ENCODE measurements at places on chromosomes 11 and 22. TPM values are rescaled to one million over a fixed set of nuclear protein-coding genes. Genes with fewer than 3 reads are reported as not detected.

GRCh38 chr11:64436000-64436399 is 77.0 kb downstream of the RPS6KA4 start:
- DNase-seq: no peak

DNA sequence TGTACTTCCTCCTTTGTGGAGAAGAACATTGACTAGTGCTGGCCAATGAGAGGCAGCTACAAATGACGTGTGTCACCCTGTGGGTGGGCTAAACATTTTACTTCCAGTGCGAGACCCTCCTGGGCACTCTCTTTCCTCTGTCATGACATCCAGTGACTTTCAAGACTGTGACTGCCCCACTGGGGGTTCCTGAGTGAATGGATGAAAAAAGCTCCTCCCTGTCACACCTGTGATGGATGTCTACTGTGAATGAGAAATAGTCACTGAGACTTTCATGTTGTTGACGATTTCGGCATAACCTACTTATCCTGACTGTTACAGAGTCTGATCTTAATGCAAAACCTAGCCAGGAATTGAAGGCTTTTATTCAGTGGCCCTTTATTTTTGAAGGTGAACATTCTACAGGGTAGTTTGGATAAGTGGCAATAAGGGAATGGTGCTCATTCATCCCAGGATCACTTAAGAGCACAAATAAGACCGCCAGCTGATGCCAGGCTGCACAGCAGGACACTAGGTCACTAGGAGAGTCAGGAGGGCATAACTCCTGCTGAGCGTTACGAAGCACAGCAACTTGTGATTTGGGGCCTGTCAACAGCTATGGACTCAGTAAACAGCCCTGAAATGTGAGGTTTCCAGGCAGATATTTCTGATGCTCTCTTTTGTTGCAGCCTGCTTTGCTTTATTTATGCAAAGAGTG is 636.6 kb downstream of the NTM start:
- no peak for DNase-seq

- no peak for DNase-seq
These were observed 306.8 kb downstream of the CNTN5 start for GRCh38 chr11:99327527-99327926.

DNA sequence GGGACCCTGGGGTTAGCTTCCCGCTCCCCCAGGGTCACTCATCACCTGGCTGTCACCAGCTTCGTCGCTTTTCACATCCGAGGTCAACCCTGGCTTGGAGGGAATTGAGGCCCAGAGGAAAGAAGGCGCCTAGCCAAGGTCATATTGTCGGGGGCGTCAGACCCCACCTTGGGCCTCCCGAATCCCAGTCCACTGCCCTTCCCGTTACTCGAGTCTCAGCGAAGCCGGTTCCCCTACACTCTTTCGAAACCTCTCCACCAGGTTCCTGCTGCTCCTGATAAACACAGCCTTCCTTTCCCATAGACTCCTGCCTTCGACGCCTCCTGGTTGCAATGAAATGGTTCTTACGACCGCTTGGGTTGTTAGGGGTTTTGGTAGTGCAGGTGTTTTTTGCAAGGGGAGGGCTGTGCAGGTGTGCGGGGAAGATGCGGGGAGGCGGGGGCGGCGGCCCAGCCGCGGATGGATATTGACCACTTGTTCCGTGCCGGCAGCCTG is 642 bp downstream of the NAA40 start:
- DNase-seq: no peak

DNA sequence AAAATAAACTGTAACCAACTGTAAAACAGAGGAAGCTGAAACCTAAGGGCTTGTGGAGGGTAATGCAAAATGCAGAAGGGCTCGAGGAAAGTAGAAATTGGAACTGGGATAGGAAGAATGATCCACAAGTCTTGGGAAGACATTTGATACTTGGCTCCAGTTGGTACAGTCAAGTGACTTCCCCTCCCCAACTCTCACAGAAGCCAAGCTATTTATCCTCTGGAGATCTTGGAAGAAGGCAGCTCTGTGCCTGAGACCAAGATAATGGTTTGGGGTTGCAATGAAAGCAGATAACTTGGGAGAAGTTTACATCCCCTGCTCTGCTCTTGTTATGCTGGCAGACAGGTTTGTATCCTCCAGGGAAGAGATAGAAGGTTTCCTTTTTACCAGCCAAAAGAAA is 198.9 kb upstream of the ZC3H12C start:
- no peak for DNase-seq

GRCh38 chr11:131609921-131610320 is 239.5 kb downstream of the NTM start:
- DNase-seq: no peak

- DNase-seq: no peak
These were observed 420.6 kb upstream of the ISX start for GRCh38 chr22:34645375-34645774.

DNA sequence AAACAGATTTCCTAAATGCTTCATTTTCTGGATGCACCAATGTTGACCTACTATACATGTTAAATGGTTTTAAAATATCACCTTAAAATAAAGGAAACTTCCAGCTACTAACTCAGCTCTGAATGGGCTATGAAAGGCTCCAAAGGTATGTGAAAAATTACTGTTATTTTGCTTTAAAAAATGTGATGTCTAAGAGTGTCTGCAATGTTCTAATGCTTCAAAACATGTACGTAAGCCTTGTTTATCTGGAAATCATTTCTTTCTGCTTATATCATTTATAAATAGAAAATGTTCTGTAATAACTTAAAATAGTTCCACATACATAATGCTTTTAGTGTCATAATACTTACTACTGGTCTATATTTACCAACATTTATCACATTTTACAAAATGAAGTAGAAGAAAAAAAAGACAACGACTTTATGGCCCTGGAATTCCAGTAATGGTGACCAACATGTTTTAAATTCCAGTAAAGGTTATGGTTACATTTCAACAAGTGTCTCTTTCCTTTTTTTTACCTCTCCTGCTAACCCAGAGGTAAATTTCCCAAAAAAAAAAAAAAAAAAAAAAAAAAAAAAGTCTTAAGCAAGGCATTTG is 2.5 kb downstream of the BDNF start:
- DNase-seq: no peak

DNA sequence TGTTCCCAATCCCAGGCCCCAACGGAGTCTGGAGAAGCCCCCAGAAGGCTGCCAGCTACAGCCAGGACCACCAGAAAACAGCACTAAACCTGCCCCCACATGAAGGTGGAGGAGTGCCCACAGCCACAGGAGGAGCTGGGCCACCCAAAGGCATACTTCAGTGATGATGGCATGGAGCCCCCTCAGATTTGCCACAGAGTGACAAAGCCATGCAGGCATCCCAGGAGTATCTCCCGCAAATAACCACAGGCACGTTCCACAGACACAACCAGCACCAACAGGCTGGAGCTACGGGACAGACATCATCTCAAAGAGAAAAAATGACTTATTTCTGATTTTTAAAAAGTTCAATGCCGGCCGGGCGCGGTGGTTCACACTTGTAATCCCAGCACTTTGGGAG is 10.6 kb downstream of the CARS1 start:
- DNase-seq: no peak

GRCh38 chr11:72908032-72908676 is 93.9 kb downstream of the ATG16L2 start:
- DNase-seq: no peak

The OR52A1 gene
- total RNA-seq: not detected

The DRG1 gene
- 42.0 TPM for total RNA-seq

DNA sequence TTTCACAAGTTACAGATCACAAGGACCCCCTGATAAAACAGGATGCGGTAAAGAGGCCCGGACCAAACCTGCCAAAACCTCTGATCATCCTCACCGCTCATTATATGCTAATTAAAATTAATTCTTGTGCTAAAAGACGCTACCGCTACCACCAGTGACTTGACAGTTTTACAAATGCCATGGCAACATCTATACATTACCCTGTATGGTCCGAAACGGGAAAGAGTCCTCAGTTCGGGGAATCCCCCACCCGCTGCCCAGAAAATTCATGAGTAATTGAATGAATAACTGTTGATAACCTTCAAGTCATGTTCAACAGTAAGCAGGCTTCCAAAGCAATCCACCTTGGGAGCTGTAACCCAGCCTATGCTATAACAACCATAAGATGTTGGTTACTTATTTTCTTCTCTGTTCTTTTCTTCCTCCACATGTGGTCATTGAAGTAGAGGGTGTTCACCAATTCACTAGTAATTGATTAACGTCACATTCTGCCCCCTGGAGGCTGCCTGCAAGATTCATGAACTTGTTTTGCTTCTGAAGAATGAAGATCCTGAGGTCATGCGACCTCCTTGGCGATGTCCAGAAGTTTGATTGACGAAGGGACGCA is 20.6 kb downstream of the APOBEC3H start:
- DNase-seq: no peak

DNA sequence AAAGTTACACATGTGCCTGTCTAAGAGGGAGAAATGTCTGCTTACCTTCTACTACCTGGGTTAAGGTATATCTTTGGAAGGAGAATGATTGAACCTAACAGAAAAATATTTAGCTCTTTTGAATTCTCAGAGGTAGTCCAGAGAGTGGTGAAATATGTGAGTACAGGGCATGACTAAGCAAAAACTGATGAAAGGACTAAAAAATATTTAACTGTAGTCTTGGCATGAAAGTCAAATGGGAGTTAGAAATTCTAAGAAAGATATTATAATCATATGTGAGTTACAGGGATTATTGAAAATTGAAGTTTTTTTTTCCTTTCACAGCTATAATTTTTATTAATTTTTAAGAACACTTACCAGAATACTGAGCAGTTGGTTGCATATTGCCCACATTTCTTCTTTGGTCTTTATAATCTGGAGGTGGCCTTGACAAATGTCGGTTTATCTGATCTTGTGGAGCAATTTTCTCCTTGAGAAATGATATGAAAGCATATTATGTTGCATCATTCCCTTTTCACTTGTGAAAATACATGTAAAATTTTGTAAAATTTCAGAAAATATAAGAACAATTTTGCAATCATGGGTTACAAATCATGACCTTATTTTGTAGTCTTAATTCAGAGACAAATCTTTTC is 61.4 kb upstream of the MTMR2 start:
- no peak for DNase-seq

The TRIM51 gene
- total RNA-seq: not detected

GRCh38 chr22:43172191-43172590 is 14.7 kb downstream of the TTLL12 start:
- DNase-seq: no peak

DNA sequence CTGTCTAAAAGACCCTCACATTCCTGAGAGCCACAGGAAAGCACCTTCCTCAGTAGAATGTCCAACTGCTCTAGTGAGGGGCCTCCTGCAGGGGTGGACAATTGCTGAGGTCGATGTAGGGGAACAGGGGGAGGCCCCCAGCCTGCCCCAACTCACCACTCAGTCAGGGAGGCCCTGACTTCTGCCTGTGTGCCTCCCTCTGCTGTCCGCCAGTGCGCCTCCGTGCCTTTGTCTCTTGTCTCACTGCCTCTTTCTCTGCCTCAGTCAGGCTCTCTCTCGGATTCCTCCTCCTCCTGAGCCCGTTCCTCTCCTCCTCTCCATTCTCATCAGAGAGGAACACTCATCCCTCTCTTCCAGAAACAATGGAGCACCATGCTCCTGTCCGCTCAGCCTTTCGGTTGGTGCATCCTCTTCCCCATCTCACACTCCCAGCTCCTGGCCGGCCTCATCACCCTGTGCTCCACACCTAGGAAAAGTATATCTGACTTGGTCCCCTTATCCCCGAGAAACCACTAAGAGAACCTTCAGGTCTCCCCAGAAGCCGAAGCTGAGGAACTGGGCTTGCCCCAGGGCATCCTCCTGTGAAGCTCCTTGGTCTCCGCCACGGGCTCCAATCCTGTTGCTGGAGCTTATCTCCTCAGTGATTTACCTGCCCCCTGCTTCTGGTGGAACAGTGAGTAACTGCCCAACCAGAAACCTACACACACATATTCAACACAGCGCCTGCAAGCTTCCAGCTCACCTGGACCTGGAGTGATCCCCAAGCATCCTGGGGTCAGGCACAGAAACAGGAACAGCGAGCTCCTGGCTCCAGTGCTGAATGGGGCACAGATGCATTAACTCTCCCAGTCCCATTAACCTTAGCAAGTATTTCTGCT is 2.3 kb downstream of the B3GAT1 start:
- no peak for DNase-seq

GRCh38 chr22:19398206-19398605 is 33.3 kb downstream of the HIRA start:
- no peak for DNase-seq

DNA sequence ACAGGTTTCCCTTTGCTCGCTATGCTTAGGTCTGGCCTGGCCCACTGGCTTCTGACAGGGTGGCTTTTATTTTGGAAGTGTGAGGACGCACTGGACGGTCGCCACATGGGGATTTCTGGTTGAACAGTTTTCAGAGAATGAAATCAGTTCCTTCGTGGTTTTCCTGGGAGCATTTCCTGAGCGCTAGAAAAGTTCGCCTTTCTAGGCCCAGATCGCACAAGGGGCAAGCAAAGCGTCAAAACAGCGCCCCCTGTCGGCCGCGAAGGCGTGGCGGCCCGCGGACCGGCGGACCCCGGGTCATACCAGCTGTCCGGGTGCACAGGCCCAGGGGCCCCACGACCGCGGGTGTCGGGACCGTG is 12.7 kb upstream of the CYP2R1 start:
- no peak for DNase-seq

DNA sequence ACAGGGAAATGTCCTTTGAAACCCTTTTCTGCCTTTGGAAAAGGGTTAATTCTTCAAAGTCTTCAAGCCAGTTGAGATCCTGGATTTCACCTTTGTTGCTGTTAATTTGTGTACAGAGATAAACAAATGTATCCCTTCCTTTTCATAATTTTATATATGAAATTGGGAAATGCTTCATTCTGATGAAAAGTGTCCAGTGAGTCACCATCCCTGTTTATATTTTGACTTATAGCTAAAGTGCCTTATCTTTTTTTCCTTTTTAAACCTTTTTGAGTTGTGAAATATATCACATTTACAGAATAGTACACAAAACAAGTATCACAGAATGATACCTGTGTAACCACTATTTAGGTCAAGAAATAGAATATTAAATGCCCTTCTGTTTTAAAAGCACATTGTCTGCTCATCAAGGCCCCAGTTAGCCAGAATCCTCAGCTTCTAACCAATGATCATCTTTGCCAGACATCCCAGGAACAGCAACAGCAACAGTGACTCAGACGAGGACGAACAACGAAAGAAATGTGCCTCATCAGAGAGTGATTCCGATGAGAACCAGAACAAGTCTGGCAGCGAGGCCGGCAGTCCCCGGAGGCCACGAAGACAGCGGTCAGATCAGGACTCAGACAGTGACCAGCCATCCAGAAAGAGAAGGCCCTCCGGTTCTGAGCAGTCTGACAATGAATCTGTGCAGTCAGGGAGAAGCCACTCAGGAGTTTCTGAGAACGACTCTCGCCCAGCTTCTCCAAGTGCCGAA is 27.3 kb downstream of the CTR9 start:
- no peak for DNase-seq

The KCTD17 gene
- 27.5 TPM for total RNA-seq

GRCh38 chr22:42803389-42803788 is 53.7 kb downstream of the ARFGAP3 start:
- no peak for DNase-seq

Data from vagina (tissue), 2 donors.